ENCODE measurements at places on chromosomes 4 and X.

DNA sequence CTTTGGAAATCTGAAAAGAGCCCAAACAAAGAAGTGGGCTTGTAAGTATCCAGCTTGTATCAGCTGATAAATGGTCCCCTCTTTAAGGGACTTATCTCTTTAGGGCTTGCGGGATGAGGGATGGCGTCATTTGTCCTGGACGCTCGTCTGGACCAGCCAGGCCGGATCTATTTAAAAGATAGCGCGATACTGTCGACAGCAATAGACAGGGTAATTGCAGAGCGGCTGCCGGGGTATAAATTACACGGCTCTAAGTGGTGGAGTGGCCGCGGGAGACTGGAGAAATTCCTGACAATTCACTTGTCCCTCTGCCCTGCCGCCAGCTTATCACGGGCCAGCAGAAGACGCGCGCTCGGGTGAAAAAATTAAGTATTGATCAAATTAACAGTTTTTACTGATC, 90.7 kb downstream of the FAM53A start:
- DNase-seq: no peak

DNA sequence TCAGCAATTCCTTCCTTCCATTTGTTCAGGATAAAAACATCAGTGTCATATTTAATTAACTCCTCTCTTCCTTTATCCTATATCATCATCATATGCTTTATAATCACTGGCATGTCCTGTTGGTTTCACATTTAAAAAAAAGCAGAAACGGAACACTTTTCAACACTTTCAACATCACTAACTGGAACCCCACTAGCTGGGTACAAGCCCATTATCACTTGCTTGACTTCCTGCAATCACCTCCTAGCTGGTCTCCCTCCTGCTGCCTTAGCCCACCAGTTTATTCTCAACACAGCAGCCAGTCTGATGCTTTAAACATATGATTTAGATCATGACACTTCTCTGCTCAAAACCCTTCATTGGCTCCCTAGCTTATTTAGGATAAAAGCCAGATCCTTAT, 116.4 kb upstream of the LSM6 start:
- no peak for DNase-seq

GRCh38 chr4:81723019-81723884, 251.5 kb upstream of the RASGEF1B start:
- DNase-seq: no peak

DNA sequence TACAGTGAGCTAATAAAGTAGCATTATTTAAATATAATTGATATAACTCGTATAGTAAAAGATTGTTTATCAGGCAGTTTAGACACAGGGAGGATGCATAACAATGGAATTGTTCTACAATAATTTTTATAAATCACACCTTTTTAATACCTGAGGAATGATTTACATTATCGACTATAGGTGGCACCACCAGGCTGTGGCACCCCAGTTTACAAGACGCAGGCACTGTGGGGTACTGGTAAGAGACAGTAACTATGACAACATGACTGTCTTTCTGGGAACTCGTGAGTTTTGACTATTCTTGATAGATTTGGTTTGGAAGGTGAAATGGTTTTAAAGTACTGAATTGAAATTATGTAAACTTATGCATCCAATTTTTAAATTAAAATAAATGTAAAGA, 27.1 kb upstream of the STBD1 start:
- DNase-seq: peak; percentile 35

DNA sequence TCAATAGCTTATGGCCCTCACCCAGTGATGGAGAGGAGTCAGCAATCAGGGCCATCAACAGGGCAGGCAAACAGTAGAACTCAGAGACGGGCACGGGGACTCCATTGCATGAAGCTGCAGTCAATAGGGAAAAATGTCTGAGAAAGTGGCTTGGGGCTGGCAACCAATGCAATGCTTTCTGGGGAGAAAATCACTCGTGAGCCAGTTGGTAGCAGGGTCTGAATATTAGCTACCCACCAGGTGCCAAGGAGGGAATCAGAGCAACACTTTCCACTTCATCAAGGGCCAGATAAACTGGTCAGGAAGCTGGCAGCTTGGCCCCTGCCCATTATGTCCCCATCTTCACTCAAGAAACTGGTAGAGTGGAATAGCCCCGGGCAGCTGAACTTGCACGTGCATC, 80.7 kb downstream of the STARD8 start:
- no peak for DNase-seq

DNA sequence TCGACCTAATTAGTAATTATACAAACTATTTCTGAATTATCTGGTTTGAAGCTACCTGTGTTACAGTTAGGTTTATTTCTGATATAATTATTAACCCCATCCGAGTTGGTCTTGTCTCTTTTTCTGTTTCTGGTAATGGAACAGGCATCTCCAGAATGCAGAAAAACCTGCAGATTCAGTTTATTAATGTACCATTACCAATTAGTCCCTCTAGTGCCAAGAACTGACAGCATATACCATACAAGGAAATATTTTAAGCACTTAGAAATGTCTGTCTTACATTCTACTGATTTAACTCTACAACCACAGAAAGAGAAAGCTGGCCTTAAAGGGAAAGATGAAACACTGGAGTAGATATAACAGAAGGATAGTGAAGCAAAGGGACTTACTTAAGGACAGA, 570.6 kb downstream of the CENPC start:
- no peak for DNase-seq

GRCh38 chrX:132853040-132853439, 105.4 kb downstream of the HS6ST2 start:
- DNase-seq: no peak

GRCh38 chrX:11757719-11758399, at the start of gene MSL3:
Gene MSL3, plus strand, starts transcription at chrX:11758237. Its CDS starts 27 bp downstream, at chrX:11758264.
- peak; percentile 68 for DNase-seq

- DNase-seq: no peak
Observed at GRCh38 chrX:37763400-37763799, 16.5 kb upstream of the CYBB start.

DNA sequence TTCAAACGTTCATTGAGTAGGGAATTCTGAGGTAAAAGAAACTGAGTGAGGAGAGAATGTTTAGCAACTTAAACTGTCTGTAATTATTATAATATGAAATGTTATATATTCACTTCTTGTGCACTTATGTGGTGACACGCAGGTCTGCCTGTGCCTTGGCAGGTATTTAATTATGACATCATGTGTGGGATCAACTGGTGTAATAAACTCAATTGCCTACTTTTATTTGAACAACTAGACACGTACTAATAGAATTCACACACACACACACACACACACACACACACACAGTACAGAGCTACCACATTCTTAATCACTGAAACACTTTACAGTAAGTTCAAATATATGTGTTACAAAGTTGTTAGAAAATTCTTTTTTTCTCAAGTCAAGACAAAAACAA, 20.7 kb upstream of the SLC25A31 start:
- no peak for DNase-seq

DNA sequence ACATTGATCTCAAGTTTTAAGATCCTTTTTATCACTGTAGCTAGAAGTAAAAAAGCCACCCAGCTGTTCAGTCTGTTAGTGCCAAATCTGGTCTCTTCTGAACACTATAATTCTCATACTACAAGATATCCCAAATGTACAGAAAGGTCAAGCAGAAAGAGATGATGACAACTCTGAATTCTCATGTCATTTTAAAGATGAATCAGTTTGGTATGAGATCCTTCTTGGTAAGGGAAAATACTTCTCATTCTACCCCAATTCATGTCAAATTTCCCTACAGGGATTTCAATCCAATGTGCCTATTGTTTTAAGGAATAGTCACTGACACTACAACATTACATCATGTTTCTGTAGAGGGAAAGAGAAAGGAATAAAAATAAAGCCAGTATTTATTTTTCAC, 184.5 kb downstream of the CPEB2 start:
- DNase-seq: no peak

GRCh38 chr4:168923526-168924194, 86.4 kb downstream of the CBR4 start:
- peak; percentile 56 for DNase-seq
